ENCODE measurements at places on chromosomes 11 and 22. TPM values are rescaled to one million over a fixed set of nuclear protein-coding genes. Genes with fewer than 3 reads are reported as not detected.
A peak's percentile ranks its signal among the peaks of the same experiment; 100 is the strongest.

DNA sequence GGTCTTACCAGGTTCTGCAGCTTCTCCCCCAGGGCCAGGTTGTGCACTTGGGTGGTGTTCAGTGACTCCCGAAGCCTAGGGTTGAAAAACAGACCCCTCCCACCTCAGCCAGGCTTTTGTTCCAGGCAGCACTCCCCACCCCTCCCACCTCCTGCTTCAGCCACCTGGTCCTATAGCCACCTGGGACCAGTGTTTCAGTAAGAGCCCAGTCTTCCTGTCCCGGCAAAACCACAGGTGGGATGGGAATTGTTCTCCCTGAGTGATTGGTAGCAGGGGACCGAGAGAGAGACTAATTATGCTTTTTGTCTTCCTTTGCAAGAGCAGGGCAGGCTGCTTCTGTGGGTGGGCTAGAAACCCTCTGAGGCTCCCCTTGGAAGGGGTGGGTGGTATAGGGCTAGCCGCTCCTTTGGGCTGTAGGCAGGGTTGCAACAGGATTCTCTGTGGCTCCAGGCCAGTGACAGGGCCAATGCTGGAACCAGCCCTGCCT lies 8.5 kb upstream of the NAALADL1 start:
- DNase-seq: no peak

DNA sequence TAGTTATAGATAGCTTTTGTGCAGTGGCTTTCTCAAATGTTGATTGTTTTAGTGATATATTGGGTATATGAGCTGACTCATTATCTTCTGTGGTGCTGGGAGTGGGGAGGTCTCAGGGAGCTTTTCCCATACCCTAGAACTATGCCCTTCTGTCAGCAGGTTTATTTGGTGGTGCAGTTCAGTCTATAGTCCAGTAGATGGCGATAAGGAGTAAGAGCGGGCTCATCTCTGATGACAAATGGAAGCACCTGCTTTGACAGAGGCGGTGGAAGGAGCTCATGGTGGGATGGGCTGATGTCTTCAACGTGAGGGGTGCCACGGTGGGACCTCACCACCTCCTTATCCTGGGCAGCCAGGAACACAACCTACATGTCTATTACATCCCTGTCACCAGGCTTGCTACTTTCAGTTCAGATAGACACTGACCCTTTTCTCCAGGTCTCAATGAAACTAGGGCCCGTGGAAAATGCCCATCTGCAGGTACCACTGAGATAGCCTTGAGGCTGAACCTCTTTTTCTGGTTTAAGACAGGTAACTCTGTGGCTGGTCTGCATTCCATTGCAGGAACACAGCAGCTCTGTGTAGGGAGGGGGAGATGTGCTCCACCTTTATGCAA lies 13.0 kb upstream of the OR6A2 start:
- no peak for DNase-seq

GRCh38 chr11:130711193-130711592 lies 205.1 kb downstream of the SNX19 start:
- DNase-seq: no peak

DNA sequence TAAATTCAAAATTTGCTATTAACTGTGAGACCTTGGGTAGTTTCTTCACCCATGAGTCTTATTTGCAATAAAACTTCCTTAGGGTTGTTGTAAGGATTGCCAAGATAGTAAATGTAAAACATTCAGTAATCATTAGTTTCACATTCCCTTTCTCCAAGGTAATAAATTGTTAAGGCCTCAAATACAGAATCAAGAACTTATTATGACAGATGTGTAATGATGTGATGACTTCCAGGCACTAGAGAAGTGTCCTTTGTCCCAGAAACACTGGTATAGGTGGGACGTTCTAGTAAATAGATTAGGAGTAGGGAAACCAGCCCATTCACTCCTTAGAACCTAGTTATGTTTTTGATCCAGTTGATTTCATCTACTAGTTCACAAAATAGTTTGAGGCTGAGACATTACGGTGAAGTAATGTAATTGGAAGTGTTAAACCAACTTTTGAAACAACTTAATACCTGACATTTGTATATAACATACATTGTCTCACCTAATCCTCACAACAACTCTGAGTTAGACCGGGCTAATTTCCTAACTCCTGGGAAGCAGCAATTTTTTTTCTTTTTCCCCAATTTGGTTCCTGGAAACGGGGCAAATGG lies 25.5 kb downstream of the CTNND1 start:
- DNase-seq: no peak

GRCh38 chr11:20046416-20046815 lies 113.9 kb downstream of the DBX1 start:
- no peak for DNase-seq

CTNND1 gene
- total RNA-seq: 11.2 TPM

- DNase-seq: no peak
Measured at GRCh38 chr11:13535819-13536218, 40.0 kb upstream of the PTH start.

DNA sequence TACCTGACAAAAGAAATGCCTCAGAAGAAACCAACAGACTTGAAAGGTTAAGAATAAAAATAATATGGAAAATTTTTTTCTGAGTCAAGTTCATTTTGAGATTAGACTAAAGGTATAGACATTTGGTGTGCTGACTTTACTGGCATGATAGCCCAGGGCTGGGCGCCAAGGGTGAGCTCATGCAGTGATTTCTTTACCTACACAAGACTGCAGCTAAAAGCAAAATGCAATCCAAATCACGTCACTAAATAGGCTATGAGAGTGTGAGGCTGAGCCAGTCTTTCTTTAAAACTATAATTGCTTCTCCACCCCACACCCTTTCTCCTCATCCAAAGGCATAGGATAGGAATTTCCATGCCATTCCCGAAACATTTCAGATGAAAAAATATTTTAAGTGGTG lies 196.5 kb downstream of the FAM76B start:
- no peak for DNase-seq

SLC37A2 gene
- 3.5 TPM for total RNA-seq

- no peak for DNase-seq
Measured at GRCh38 chr22:29569011-29569678, 11.8 kb downstream of the NIPSNAP1 start.

C1QTNF4 gene
- total RNA-seq: 0.47 TPM

DNA sequence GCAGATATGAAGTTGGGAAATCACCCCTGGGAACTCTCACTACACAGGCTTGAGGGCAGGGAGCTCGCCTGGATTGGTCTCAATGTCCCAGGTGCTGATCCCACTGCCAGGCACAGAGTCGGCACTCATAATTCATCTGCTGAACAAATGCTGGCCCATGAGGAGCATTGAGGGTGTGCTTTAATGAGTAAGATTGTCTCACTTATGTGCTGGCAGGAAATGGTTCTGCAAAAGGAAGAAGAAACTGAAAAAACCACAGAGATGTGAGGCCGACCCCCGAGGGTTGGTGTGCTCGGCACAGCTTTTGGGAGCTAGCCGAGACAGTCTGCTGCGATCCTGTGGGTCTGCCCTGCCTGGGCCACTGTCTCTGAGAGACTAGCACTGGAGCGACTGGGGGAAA lies 9.4 kb downstream of the PLAAT2 start:
- peak; percentile 59 for DNase-seq

DNA sequence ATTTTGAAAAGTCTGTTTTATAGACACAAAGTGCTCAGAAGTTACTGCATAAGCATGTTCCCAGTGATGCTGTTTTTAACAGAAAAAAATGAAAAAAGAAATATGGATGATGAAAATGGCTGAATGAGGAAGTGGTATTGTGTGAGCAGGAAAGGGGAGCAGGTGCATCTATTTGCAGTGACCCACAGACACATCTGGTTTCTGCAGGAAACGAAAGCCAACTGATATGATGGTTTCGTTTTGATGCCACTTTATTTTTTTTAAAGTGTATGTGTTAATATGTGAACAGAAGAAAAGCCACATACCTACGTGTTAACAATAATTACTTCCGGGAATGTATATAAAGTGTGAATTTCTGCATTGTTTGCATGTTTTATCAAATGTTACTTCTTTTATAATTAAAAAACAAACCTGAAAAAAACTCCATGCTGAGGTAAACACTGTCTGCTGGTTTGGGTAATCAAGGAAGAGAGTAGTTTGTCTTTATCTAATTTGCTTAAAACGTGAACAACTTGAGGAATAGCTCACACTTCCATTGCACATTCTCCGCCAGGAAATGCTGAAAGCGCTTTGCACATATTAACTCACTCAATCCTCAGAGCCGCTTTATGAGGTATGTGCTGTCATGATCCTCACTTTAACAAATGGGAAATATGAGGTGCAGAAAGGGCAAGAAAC lies 1335.9 kb downstream of the TBC1D22A start:
- DNase-seq: no peak

- no peak for DNase-seq
Measured at GRCh38 chr11:126996036-126996804, 4.3 kb downstream of the KIRREL3 start.

Data from activated naive CD8-positive, alpha-beta T cell treated with anti-CD3 and anti-CD28 coated beads, Interleukin-2, amount 10 ng/mL, durations not matched to agents 7 days and 5 days (primary cell).